GM12892 (cell line): ENCODE measurements at places on chromosomes 1 and 21.

DNA sequence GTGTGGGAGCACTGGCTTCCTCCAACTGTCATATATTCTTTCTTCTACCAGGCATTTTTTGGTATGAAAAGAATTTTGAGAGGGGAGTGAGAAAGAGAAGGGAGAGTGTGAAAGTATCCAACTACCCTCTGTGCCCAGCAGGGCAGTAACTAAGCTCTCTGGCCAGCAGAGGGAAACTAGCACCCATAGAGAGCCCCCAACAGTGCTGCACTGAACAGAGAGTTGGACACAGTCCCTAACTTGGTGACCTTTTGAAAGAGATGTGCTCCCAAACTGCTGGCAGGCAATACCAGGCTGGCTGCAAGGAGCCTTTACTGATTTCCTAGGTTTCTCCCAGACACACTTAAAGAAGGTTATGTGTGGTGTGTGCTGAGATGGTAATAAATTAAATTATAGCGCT lies 118.8 kb upstream of the PBX1 start:
- DNase-seq = no peak

DNA sequence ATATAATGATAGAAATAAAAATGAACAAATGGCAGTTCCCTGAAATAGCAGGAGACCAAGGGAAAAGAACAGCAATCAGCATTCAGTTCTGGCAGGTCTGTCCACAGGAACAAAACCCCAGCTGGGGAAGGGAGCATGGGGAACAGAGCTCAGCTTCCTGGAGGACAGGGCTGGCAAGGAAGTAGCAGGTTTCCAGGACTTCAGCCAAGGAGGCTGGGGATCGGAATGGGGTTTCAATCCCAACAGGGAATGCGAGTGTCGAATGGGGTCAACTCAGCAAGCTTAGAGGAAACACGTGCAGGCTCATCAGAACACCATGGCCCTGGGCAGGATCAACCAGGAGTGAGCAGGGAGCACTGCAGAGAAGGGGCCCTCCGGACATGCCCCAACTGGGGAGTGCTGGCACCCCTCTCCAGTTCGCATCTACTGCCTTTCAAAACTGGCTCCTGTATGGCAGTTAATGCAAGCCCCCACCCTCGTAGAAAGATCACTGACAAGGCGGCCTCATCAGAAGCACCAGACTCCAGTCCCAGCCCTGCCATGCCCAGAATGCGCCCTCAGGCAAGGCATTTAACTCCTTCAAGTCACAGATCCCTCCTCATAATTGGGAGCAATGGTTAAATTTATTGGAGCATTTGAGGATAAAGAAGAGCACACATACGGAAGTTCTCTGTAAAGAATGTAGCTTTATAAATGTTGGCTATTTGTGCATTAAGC lies 72.4 kb downstream of the SEC16B start:
- no peak for DNase-seq

DNA sequence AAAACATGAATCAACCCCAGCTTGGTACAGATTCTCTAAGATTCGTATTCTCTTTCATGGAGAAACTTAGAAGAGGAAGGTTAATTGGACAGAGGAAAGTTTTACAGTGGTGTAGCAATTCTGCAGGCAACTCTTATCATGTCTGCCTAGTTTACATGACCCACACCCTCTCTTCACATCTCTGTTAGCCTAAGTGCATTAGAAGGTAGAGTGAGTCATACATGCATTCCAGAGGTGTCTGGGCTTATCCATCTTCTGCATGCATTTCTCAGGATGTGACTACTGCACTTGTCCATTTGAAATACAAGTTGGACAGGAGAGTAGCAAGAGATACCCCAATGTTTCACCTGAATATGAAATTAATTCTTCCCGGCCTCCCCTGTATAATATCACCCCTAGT lies 578.4 kb upstream of the NCAM2 start:
- DNase-seq = no peak

DNA sequence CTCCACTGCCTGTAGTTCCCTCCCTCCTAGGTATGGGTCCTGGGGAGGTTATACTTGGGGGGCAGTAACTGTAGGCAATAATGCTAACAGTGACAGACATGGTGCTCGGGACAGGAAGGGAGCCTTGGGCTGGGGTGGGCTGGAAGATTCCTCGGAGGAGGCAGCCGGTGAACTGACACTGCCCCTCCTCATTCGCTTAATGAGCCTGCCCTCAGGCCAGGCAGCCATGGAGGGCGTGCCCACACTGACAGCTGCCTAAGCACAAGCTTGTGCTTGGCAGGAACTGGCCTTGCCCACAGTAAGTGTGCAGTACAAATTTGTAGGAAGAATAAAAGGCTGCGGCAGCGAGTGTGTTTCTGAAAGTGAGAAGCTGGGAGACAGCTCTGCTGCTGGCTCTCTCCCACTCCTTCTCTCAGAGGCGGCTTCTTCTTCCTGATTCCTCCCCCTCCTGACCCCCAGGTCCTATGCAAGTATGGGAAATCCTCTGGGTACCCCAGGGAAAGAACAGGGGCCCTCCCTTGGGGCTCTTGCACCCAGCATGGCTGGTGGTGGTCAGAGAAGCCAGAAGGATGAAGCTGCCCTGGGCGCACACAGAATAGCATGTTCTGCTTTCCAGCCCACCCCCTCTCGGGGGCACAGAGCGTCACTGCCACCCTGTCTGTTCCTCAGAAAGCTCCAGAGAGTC lies 23.6 kb downstream of the OPTC start:
- no peak for DNase-seq

DNA sequence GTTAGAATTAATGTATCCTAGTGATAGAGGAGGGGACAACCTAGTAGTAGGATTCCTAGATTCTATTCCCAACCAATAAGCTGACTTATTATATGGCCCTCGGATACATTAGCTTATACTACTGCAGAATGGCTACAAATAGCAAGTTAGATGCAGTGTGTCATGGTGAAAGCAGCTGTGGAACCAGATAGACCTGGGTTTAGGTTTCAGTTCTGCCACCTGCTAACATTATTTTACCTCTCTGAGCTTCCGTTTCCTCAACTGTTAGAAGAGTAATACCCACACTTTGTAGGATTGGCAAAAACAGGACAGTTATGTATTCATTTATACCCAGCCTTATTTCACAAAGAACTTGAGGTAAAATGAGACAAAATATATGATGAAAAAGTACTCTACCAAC lies 21.6 kb upstream of the MAGOH start:
- no peak for DNase-seq

DNA sequence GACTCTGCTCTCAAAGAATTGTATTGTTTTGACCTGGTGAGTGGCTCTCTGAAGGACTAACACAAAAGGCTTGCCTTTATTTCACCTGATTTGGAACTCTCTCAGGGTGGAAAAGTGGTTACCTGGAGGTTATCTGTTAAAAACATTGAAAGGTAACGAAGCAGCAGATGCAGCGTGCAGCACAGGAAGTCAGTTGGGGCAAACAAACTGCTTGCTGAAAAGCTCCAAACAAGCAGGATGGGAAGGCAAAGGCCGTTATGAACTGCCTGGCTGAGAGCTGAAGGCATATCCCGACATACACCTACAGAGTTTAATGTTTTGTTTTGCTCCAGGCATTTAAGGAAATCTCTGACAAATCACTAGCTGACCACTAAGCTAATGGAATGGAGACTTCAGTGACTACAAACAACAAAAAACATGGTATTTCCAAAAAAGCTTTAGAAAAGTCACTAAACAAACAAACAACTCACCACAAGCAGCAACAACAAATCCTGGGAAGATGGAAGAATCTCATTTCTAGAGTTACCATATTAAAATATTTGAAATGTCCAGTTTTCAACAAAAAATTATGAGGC lies 44.3 kb upstream of the BATF3 start:
- DNase-seq = no peak

- no peak for DNase-seq
Observed at GRCh38 chr21:38631676-38632075, 133.4 kb upstream of the ERG start.

- DNase-seq = no peak
Observed at GRCh38 chr1:36238433-36238832, 14.2 kb downstream of the THRAP3 start.

GRCh38 chr1:149885339-149886120 lies 13.8 kb upstream of the BOLA1 start:
- DNase-seq = no peak

DNA sequence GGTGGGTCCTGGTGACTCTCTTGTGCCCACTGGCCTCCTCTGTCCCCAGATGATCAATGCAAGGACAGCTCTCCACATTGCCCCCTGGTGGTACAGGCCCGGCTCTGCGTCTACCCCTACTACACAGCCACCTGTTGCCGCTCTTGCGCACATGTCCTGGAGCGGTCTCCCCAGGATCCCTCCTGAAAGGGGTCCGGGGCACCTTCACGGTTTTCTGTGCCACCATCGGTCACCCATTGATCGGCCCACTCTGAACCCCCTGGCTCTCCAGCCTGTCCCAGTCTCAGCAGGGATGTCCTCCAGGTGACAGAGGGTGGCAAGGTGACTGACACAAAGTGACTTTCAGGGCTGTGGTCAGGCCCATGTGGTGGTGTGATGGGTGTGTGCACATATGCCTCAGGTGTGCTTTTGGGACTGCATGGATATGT lies 10.8 kb downstream of the ADAMTSL4 start:
- peak; percentile 86 for DNase-seq

GRCh38 chr1:65880611-65881010 lies 87.9 kb downstream of the PDE4B start:
- no peak for DNase-seq

GRCh38 chr1:235950318-235950717 lies 83.6 kb upstream of the LYST start:
- DNase-seq = no peak

GRCh38 chr1:59013276-59013927 lies 229.6 kb upstream of the JUN start:
- no peak for DNase-seq

GRCh38 chr1:114097109-114097508 lies 56.6 kb downstream of the SYT6 start:
- no peak for DNase-seq

- no peak for DNase-seq
Observed at GRCh38 chr21:38838598-38839327, 33.0 kb downstream of the ETS2 start.

DNA sequence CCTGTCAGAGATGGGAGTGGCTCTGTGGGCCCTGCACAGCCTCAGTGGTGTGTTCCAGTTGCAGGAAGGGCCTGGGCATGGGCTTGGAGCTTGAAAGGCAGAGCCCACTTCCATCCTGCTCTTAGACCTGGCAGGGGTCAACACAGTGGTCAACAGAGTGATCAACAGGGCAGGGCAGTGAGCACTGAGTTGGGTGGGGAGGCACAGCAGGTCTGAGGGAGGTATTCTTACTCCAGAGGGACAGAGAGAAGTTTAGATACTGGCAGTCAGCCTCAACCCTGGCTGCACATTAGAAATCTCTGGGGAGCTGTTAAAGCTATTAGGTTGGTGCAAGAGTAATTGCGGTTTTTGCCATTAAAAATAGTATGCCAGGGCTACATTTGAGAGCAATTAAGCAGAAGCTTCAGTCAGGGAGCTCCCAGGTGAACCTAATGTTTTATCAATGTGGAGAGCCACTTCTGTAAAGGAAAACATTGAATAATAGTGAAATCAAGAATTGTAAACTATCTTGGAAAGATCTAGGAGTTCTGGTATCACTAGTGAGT lies 37.7 kb downstream of the SH3BGR start:
- DNase-seq = no peak

GRCh38 chr1:216604771-216605170 lies 118.5 kb downstream of the ESRRG start:
- no peak for DNase-seq

- DNase-seq = no peak
Observed at GRCh38 chr1:67677930-67678329, 7.1 kb upstream of the GADD45A start.

DNA sequence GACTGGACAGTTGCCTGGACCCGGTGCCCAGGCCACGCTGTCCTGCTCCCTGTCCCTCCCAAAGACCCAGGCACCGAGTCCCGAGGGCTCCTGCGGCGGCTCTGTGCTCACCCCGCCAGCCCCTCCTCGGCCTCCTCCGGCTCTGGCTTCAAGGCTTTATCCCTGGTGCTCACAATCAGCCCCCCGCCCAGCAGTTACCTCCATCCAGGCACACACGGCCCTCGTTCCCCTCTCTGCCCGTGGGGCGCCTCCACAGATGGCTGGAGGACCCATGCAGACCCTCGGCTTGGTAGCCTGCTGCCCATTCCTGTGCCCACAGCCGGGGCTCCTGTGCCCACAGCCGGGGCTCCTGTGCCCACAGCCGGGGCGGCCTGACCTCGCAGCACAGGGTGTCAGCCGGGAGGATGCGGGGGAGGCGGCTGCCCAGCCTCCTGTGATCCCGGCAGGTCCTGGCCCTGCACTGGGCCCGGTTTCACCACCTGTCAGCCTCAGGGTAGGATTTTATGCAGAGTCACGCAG lies 52.3 kb upstream of the COL18A1 start:
- no peak for DNase-seq

DNA sequence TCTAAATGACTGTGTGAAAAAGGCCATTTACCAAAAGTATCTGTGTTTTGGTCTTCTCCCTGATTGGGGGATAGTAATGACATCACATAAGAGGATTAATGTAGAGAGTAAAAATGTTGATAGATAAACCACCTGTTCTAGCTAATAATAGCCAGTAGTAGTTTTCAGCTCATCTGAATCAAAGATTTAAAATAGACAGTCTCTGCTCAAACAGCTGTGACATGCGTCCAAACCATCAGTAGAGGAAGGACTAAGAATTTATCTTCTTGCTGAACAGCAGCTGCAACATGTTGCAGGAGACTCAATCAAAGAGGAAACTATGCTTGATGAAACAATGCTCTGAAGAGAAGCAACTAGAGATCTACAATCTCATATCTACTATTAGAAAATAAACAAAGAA lies 21.4 kb downstream of the TMPRSS15 start:
- DNase-seq = no peak
